ENCODE measurements at places on chromosomes 2 and 18.

GRCh38 chr2:65706411-65706810 is 274.0 kb upstream of the SPRED2 start:
- DNase-seq: no peak

GRCh38 chr2:226891780-226892590 is 56.1 kb downstream of the RHBDD1 start:
- DNase-seq: peak; percentile 84

DNA sequence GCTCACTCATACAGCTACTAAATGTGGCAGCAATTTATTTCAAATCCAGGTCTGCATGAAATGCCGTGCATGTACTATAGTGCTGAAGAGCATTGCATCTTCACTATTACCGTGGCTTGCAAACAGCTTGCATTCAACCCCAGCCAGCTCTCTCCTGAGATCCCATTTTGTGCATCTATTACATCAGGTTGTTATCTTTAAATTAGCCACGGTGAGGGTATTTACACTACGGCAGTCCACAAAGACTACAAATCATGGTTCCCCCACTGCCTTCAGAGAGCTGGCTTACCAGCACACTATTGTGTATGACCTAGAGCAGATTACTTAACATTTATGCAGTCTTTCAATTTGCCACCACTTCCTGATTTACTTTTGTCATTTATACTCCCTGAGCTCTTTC is 621.3 kb upstream of the LRATD1 start:
- no peak for DNase-seq

GRCh38 chr2:14737201-14737600 is 104.7 kb downstream of the LRATD1 start:
- no peak for DNase-seq

DNA sequence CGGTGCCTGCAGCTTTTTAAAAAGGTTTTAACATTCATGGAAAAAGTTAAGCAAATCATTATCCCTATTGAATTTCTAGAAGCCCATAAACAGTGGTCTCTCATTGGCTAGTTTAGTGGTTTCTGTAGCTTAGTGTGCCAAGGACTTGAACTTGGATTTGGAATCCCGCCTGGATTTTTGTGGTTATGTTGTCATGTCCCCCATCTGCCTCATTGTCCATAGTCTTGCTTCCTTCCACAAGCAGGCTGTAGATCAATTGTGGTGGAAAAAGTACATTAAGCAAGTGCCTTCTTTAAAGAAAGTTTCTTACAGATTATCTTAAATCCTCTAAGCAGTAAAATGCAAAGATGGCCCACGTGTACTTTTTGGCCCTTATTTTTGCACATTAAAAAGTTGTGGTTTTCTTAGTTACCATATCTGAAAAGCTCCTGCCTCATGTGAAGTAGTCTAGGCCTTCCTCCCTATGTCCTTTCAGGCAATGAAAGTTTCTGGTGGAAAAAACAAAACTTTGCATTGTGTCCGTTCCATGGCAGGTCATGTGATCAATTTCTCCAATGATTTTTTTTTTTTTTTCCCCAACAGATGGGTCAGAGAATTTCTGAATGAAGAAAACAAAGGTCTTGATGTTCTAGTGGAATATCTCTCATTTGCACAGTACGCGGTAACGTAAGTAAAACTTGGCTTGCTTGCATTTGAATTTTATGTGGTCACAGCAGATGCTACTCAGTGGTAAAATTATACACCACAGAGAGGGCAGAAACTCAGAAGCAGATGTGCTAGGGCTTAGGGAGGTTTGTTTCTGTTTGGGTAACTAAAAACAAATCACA is 158.9 kb downstream of the PRPF40A start:
- peak; percentile 94 for DNase-seq

- DNase-seq: no peak
Observed at GRCh38 chr18:8791171-8791651, 85.9 kb downstream of the MTCL1 start.

GRCh38 chr2:234422981-234423431 is 73.9 kb downstream of the ARL4C start:
- DNase-seq: no peak

- no peak for DNase-seq
Observed at GRCh38 chr18:2070631-2071030, 500.7 kb downstream of the METTL4 start.

GRCh38 chr2:150792780-150793300 is 305.4 kb upstream of the RND3 start:
- no peak for DNase-seq

DNA sequence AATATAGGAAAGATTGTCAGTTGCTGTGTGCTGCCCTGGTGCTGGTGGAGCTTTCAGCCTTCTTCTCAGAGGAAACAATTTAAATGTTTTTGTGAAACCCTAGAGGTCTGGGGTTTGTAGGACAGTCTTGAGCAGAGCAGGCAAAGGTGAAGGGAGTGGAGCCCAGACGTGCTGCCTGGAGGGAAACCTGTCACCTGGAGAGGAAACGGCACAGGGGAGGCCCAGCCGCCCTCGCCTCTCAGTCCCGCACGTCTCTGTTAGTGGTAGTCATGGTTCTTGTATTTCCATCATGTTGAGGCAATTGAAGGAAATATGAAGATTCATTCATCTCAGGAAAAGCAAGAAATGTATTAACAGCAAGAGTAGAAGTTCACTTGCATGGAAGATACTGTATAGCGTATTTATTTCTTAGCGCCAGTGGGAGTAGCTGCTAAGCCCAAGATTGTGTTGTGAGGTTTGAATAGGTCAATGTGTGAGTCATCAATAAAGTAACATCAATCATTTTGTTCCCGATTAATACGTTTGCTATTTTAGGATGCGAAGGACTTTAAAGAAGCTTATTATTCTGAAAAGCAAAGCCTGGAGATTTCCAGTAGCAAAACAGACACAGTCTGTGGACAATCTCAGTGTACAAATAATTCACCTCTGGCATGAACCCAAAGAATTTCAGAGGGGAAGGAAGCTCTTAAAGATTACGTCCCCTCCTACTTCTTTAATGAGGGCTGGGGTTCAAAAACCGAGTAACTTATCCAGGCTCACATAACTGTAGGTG is 70.4 kb downstream of the LRRFIP1 start:
- DNase-seq: no peak

GRCh38 chr2:163755366-163755765 is 19.6 kb upstream of the FIGN start:
- no peak for DNase-seq

DNA sequence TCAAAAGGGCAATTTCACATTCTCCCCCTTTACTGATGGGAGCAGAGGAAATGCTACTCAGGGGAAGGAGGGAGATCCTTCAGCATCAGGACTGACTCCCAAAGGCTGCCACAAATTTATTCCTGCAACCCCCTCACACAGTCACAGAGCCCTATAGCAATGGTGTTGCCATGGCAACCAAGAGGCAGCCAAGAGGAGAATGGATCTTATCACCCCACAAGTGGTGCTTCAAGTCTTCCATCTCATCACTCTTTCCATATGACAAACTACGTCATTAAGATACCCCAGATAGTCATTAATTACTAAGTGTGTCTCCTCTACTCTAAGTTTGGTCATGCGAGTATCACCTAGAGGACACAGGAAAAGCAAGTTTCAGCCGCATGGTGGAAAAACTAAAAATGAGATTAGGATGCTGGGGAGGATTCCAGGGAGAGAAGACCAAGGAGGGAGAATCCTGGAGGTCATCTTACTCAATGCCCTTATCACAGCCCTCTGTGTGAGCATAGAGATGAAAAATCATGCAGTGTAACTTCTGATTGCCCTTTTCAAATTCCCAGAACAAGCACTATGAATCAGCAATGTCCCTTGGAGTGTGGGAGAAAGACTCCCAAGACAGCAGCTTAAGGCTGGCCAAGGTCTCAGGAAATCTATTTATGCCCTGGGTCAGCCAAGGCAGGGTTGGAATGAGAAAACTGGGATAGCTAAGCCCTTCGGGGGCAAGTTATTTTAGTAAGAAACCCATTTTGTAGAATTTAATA is 885.7 kb upstream of the KLHL29 start:
- no peak for DNase-seq

GRCh38 chr18:64528646-64529045 is 379.8 kb upstream of the LINC00305 start:
- DNase-seq: no peak

DNA sequence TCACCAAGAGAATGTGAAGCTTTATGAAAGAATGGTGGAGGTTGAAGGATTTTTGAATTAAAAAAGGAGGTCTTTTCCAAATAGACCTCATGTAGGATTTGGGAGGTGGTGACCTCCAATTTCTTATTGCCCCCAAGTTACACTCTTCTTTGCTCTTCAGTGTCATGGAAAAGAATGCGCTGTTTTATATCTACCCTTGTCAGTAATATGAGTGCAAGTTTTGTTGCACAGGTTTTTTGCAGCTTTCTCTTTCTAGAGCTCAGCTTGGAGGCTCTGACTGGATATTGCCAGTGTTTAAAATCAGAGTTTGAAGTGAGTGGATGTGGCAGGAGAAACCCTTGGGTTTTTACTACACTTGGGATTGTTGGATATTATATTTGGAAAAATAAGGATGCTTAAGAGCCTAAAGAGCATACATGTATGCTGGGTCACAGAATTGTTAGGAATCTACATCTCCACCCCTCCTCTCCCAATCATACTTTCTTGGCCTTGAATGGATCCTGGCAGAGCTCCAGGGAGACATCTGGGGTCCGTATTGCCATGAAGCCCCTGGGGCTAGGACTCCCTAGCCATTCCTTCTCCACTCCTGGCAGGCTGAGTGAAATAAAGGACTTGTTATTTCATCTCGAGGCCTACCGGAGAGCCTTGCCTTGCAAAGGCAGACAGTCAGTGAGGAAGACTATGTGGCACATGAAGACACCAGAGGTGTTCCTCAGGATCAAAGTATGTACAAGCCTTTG is 43.8 kb downstream of the APOB start:
- no peak for DNase-seq

DNA sequence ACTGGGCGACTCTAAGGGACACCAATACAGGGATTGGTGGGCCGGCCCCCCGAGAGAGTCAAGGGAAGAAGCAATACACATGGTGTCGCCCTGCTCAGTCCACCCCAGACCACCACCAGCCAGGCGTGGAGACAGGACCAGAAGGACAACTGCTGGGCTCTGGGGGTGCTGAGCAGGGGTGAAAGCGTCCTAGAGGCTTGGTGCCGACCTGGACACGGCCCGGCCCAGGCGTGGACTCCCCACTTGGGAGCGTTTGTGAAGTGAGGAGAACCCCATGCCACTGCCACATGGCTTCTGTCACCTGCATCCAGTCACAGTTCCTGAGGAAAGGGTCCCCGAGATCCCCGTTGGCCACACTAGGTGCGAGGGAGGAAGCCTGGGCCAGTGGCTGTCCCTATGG is 35.4 kb upstream of the ITM2C start:
- DNase-seq: no peak

DNA sequence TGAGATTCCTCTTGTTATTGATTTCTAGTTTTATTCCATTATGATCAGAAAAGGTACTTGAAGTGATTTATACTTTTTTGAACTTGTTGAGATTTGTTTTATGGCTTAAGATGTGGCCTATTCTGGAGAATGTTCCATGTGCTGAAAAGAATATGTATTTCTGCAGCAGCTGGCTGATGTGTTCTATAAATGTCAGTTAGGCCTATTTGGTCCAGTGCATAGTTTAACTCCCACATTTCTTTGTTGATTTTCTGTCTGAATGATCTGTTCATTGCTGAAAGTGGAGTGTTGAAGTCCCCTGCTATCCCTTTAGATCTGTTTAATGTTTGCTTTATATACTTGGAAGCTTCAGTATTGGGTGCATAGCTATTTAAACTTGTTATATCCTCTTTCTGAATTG is 7.1 kb upstream of the OR6B2 start:
- DNase-seq: no peak

DNA sequence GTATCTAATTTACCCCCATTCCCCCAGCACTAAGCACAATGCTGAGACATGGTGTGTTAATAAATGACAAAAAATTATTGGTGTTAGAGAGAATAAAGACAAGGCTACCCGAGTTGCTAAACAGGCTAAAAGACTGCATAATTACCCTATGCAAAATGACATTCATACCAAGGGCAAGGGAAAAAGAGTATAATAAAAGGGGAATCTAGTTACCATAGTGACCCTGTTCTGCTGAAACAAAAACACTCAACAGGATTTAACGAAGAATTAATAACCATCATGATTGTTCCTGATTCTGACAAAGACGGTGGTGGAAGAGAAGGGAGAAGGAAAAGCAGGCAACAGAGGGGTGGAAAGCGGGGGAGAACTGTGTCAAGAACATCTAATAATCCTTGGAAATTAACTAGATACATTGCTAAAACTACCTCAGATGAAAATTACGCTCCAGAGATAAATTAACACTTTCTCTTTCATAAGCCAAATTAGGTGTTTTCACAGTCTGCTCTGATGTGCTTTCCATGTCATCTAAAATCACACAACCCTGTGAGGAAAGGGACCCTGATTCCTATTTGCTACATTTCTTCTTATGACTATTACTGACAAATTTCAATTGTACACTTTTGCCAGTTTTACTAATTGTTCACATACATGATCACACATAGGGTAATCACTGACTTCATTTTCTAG is 25.5 kb downstream of the TTR start:
- no peak for DNase-seq

DNA sequence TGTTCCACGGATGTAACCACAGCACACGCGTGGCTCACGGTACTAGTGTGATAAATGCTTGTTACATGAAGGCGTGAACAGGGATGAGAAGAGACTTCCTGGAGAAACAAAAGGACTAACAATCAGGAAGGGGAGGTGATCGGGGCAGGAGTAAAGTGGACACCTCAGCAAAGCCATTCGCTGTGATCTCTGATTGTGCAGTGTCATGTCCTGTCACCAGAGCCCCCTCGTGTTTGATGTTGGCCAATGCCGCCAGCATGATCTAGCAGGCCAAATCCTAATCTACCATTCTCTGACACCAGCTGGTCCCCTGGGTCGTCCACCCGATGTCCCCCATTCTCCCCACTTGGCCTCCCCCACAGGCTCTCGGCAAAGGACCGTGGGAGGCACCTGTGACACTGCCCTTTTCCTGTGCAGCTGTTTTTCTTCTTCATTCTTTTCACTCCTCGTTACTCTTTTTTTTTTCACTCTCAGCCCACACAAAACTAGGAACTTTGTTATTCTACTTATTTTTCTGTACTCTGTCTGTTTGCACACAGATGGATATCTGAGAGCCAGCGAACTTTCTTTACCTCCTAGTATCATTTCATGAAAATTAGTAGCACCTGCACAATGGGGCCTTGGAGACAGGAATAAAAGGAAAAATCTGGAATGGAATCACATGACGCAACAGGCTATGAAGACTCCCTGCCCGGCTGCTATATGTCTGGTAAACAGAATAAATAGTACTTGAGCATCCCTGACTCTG is 146.8 kb downstream of the TGIF1 start:
- DNase-seq: no peak

- no peak for DNase-seq
Observed at GRCh38 chr2:134154246-134154645, 99.6 kb upstream of the MGAT5 start.

DNA sequence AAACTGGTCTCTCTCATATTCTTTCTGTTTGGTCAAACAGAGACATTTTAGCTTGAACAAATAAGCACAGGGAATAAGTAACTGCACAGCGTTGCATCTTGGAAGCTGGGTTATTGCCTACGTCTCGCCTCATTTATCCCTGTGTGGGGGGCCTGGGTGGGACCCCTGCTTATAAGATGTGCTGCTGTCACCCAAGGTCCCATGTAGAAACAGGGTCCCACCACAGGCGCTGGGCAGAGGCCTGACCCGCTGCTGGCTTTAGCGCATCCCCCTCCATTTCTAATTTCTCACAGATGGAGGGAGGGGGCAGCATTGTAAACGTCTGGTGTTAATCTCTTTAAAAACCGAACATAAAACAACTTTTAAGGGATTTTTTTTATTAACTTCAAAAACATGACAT is 207.8 kb downstream of the HDAC4 start:
- DNase-seq: no peak
